ENCODE measurements at places on chromosomes 1 and 21.

DNA sequence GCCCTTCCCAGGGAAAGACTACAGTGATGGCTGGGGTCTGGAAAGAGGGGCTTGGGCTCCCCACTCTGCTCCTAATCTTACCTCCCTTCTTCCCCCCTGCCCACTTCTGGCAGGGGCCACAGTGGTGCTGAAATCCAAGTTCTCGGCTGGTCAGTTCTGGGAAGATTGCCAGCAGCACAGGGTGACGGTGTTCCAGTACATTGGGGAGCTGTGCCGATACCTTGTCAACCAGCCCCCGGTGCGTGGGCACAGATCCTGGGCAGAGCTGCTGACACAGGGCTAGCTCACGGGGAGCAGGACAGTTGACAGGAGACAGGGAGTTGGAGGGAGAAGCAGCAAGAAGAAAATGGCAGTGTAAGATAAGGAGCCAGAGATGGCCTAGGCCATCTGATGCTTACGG, 2.4 kb downstream of the SLC27A3 start:
- DNase-seq: no peak

- DNase-seq: no peak
Measured at GRCh38 chr1:79109445-79109844, 102.9 kb upstream of the ADGRL4 start.

GRCh38 chr1:22117851-22118250, 25.0 kb downstream of the WNT4 start:
- DNase-seq: no peak

GRCh38 chr1:23585321-23586022, 26.2 kb upstream of the ID3 start:
- no peak for DNase-seq

DNA sequence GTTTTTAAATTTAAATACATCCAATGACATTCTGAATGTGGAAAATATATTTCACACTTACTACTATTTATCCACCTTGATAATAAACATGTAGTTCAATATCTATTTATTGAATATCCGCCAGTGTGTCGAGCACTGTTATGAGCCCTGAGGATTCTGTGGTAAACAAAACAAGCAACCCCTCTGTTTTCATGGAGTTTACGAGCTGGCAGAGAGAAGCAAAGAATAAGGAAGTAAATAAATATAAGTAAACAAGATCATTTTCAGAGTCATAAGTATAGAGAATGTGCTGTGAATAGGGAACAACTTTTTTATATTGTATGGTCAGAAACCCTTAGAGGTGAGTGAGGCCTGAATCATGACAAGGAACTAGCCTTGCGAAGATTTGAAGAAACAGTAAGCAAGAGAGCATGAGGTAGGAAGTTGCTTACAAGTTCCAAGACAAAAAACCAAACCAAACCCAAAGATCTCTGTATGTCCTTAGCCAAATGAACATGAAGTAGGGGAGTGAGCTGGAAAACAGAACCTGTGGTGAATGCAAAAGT, 6.4 kb upstream of the SERBP1 start:
- DNase-seq: no peak

DNA sequence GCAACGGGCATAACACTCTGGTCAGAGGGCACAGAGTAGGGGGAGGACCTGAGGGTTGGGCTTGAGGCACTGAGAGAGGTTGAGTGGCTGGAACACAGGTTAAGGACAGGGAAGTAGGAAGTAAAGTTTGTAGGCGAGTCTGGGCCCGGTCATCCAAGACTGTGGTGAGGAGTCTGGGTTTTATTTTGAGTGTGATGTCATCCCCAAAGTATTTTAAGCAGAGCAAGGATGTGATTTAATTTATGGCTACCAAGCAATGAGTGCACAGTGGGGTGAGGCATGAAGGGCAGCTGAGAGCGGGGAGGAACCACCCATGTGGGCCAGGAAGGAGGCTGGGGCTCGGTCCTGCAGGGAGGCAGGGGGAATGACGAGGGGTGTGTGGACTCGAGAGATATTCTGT, 11.2 kb upstream of the VWA5B1 start:
- no peak for DNase-seq

DNA sequence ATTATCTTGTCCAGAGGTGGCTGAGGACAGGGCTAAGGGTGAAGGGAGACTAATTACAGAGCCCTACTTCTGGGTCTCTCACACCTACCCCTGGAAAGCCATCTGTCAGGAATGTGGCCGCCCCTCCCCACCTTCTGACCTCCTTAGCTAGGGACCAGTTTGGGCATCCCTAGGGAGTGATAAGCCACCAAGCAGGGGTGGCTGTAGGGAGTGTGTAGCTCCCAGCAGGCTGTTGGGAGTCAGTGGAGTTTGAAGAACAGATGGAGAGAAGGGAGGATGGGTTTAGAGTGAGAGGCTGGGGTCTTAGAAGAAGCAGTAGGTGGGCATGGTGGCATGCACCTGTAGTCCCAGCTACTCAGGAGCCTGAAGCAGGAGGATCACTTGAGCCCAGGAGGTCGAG, 808 bp upstream of the SERINC2 start:
- DNase-seq: no peak

DNA sequence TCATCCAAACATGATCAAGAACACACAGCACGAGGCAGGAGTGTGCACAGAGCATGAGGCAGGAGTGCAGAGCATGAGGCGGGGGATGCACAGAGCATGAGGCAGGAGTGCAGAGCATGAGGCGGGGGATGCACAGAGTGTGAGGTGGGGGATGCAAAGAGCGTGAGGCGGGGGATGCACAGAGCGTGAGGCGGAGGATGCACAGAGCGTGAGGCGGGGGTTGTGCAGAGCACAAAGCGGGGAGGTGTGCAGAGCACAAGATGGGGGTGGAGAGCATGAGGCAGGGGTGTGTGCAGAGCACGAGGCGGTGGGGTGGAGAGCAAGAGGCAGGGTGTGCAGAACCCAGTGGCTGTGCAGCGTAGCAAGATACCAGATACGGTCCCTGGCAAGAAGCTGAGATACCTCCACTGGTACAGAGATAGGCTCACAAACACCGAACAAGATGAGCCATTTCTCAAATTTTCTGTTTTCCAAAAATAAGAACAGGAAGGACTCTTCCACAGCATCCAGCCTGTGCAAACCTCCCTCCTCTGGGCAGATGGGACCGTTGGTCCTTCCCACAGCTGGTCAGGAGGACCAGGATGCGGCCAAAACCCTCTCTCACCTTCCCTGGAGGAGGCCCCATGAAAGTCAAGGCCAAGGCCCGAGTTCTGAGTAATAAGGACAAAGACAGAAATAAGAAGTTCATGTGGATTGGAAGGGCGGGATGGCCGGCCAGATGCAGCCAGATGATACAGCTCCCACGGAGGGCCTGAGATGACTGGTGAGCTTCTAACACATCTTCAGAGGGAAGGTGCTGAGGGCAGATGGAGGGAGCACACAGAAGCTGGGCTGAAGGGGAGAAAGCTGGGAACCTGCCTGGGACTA, 12.0 kb downstream of the SPATC1L start:
- DNase-seq: no peak

GRCh38 chr1:200707116-200707515, 31.6 kb upstream of the CAMSAP2 start:
- no peak for DNase-seq

DNA sequence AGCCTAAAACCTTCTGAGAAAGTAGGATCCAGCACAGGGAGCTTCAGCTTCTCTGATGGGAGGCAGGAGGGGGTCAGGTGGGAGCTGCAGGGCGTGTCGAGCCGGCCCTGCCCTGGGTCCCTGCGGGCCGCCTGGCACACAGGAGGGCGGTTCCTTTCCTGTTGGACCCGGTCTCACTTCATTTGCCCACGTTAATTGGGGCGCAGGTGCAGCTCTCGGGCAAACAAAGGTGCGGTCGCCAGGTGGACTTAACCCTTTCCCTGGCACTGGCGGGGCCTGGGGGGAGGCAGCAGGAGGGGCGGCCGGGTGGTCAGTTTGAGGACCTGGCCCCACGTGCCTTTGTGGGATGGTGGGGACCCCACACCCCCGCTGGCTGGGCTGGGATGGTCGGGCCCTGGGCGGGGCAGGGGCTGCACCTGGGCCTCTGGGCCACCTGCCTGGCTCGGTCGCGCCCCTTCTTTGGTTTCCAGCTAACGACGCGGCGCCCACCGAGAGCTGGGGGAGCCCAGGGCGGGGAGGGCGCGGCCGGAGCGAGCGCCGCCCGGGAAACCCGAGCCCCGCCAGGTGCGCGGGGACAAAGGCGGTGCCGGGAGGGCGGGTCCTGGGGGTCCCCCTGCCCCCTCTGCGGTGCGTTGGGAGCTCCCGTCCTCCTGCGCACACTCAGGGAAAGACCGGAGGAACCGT, 20.8 kb upstream of the C1orf159 start:
- DNase-seq: no peak

DNA sequence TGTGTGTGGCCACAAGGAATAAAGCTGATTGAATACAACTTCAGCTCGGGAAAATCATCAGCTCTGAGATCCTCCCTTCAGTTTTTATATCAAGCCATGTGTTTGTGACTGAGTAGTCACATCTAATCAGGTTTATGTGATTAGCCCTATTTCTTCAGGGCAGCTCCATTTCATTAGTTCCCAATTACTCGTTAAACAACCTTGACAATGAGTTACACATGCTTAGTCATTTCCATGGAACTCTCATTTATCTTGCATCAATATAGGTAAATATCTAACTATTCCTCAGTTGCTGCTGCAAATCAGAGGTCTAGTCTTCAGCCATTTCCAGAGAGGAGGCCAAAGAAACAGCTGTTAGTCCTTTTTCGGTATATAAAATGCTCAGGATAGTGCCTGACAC, 16.3 kb downstream of the CRB1 start:
- no peak for DNase-seq

DNA sequence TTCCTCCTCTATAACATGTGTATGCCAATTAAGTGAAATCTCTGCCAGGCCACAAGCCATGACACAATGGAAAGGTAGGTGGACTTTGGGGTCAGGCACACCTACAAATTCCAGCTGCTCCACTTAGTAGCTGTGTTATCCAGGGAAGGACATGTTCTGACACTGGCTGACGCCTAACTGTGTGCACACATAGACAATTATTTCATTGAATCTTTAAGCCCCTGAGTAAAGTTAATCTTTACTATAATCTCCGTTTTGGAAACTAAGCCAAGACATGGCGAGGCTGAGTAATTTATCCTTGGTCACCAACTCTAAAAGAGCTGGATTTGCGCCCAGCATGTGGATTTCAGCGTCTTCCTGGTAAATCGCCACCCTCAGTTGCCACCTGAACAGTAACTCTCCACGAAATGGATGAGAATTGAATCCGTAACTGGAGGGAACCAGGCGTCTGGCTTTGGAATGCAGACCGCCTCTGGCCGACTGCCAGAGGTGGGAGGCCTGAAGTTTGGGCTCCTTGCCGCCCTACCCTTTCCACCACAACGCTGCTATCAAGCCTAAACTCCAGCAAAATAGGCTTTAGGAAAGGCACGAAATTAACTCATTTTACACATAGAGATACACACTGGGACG, 888 bp upstream of the SNRPE start:
- DNase-seq: peak; percentile 33

GRCh38 chr1:5908461-5909375, 83.5 kb downstream of the NPHP4 start:
- no peak for DNase-seq

DNA sequence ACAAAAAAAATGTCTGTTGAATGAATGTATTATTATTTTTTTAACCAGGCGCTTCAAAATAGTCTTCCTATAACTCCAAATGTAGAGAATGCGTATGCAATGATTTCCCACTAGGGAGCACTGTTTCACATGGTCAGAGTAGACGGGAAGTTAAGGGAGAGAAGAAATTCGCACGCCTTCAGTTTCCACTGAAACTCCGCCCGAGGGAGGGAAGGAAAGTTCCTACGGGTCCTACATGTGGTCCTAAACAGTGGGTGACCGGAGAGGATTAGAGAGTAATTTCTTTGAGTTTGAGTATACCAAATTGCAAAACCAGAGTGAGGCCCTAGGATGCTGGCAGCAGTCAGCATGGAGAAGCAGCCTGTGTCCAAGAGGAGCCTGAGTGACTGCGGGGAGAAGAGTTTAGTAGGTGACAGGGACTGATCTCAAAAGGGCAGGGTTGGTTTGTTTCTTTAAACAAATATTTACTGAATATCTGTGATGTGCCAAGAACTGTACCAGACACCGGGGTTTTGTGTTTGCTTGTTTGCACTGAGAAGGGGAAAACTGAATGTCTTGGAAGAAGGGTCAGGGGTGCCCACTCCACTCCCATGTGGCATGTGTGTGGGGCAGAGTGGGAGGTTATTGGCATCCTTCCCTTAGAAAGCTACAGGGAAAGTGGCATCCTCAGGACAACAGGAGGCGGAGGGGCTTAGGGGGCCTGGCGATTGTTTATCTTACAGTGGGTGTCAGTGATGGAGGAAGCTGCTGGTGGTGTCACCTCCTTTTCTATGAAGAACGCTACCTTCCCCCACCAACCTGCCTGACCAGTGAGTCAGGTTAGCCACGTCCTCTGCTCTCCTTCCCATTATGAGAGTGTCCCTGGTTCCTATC, 22.8 kb downstream of the RNU5D-1 start:
- no peak for DNase-seq

DNA sequence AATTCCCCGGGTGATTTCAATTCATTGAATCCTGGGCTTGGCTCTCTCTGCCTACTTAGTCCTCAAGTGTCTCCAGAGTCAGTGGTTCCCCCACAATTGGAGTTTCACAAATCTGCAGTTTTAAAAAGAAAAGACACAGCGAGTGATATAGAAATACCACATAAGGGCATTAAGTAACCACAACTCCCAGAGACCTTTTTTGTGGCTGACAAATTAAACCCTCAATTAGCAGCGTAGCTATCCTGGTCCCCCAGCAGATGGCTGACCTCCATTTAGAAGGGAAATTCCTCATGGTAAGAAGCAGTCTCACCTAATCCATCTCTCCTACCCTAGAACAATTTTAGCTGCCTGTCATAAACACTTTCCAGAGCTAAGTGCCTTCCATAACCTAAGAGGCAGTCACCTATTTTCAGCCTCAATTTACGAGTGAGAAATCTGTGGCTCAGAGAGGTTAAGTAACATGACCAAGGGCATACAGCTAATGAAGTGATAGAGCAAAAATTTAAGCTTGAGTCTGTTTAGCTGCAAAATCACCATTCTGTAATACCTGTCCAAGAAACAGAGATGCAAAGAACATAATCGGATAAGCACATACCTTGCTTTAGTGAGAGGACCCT, 56.0 kb upstream of the NBPF3 start:
- no peak for DNase-seq

DNA sequence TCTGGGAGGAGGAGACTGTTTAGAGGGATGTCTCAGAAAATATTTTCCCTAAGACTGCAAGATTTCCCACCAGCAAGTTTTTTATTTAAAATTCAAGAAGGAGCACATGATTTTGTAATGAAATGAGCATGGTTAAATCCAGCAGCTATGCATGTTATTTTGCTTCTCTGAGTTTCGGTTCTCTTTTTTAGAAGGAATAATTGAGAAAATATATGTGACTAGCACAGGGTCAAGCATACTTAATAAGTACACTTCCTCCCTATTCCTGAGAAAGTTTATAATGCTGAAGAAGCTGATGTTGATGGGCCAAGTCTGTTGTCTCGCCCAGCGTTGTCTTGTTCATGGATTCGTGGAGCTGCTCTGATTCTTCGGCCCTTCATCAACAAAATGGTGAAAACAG, 51.2 kb downstream of the EXO1 start:
- no peak for DNase-seq
